ENCODE measurements at places on chromosomes 3 and 15.

GRCh38 chr3:123733805-123734526, 149.1 kb upstream of the HACD2 start:
- DNase-seq = no peak

DNA sequence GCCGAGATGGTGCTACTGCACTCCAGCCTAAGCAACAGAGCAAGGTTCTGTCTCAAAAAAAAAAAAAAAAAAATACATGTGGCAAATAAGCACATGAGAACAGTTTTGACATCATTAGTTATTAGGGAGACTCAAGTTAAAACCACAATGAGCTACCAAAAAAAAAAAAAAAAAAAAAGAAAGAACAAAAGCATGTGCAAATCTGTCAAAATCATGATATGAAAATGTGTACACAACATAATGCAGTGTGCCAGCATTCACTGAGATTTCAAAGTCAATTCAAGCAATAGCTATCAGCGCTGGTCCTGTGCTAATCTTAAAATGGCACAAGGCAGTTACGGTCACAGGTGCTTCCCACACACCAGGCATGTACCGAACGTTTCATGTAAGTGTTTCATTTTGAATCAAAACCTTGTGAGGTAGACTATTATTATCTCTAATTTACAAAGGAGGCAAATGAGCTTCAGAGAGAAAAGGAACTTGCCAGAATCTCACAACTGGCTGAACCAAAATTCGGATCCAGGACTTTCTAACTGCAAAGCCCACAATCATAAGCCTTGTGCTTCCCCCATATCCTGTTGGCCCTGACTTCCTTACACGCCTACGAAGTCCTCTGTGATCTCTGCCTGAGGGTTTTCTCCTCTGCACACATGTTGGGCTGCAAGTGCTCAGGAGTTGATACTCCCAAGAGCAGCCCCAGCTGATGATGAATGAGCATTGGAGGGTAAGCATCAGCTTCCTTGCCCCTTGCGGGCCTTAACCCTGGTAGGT, 200.1 kb upstream of the PROK2 start:
- DNase-seq = no peak

DNA sequence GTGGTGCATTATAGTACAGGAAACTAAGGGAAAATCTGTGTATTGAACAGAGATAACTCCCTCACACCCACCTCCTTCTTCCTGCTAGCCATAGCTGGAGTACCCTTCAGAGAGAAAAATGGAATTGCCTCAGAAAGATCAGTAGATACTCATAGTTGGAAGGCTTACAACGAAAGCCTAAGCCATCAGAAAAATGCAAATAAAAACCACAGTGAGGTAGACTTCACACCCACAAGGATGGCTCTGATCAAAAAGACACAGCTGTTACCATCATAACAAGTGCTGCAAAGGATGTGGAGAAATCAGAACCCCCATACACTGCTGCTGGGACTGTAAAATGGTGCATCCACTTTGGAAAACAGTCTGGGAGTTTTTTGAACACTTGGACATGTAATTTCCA, 7.4 kb upstream of the DLG1 start:
- no peak for DNase-seq

- DNase-seq = no peak
Observed at GRCh38 chr15:30958219-30958618, 33.2 kb downstream of the MTMR10 start.

GRCh38 chr3:133295199-133295901, 104.5 kb upstream of the BFSP2 start:
- DNase-seq = peak; percentile 65

Measured in Calu3 (cell line).